GM23248 (cell line): ENCODE measurements at places on chromosomes 2 and 18. TPM values are rescaled to one million over a fixed set of nuclear protein-coding genes. Genes with fewer than 3 reads are reported as not detected.

INO80D gene
- polyA plus RNA-seq: 3.0 and 3.4 TPM in 2 replicates

GRCh38 chr2:120856421-120856862, 120.8 kb downstream of the GLI2 start:
- DNase-seq: peak; percentile 62
- no peak overlapping the region for H3K4me3 ChIP-seq
- H3K27me3 ChIP-seq: no peaks in the 10 kb centered on the region
- peaks cover 6% of the 10 kb centered on the region; the same call in 1 of the 2 replicates for H3K4me1 ChIP-seq
- no peak overlapping the region for H3K27ac ChIP-seq

TBR1 gene
- polyA plus RNA-seq: not detected in 2 replicates

DNA sequence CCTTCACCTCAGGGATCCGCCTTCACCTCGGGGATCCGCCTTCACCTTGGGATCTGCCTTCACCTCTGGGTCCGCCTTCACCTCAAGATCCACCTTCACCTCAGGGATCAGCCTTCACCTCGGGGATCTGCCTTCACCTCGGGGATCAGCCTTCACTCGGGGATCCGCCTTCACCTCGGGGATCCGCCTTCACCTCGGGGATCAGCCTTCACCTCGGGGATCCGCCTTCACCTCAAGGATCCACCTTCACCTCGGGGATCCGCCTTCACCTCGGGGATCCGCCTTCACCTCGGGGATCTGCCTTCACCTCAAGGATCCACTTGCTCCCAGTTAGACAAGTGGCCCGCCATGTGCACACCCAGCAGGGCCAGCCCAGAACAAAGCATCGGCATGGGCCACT, 7.3 kb downstream of the KIF1A start:
- H3K4me3 ChIP-seq: no peak overlapping the region
- no peaks in the 10 kb centered on the region for H3K36me3 ChIP-seq

GRCh38 chr2:163799807-163800206, 64.0 kb upstream of the FIGN start:
- no peak overlapping the region for H3K4me3 ChIP-seq
- no peaks in the 10 kb centered on the region for H3K36me3 ChIP-seq
- DNase-seq: no peak
- H3K4me1 ChIP-seq: no peaks in the 10 kb centered on the region; the same call in 1 of the 2 replicates
- H3K27ac ChIP-seq: no peak overlapping the region

CYP27C1 gene
- 0.70 and 0.73 TPM in 2 replicates for polyA plus RNA-seq

DNA sequence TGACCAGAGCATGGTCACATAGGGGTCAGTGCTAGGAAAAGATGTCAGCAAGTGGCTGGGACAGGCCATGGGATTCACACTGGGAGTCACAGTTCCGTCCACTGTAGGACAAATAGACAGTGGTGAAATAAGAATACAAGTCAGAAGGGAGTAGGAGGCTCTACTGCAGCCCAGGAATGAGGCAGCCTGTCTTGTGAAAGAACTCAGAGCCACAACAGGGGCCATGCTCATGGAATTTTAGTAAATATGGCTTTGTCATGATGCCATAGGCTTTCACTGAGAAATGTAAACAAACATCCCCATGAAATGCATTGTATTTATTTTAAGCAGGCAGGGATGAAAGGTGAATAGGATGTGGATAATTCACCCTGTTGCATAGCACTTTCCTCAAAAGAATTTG, 504.3 kb downstream of the SOX11 start:
- H3K4me3 ChIP-seq: no peak overlapping the region
- H3K27ac ChIP-seq: no peak overlapping the region
- no peaks in the 10 kb centered on the region for H3K4me1 ChIP-seq
- H3K27me3 ChIP-seq: no peaks in the 10 kb centered on the region
- no peaks in the 10 kb centered on the region for H3K36me3 ChIP-seq

HOXD8 gene
- 18.0 and 19.7 TPM in 2 replicates for polyA plus RNA-seq

DNA sequence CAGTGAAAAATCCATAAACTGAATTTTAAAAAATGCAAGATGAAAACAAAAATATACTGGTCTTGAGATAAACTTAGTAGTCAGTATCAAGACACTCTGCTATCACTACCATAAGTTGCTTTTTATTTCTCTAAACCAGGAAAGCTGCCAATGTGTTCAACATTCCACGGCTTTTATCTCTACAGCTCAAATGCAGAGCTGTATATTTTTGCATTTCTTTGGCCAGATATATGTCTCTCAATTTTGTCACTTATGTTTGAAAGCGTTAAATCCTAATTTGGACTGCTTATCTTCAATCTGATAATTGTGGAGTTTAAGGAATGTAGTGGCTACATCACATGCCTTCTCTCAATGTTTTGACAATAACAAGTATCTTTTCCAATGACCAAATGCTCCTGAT, 609.5 kb downstream of the EPHA4 start:
- H3K36me3 ChIP-seq: no peaks in the 10 kb centered on the region
- no peak overlapping the region for H3K4me3 ChIP-seq
- H3K27me3 ChIP-seq: 0 out of 2 replicates have a peak, but pooled peaks cover 5% of the 10 kb centered on the region
- peaks cover 9% of the 10 kb centered on the region for H3K4me1 ChIP-seq

- no peak overlapping the region for H3K27ac ChIP-seq
- H3K4me1 ChIP-seq: peaks cover 40% of the 10 kb centered on the region
- H3K4me3 ChIP-seq: no peak overlapping the region
- H3K27me3 ChIP-seq: no peaks in the 10 kb centered on the region
- peak; percentile 38 for DNase-seq
- H3K36me3 ChIP-seq: no peaks in the 10 kb centered on the region
These were observed 128.0 kb downstream of the OLA1 start for GRCh38 chr2:174120346-174120745.

GRCh38 chr2:139067072-139067471, 286.9 kb upstream of the NXPH2 start:
- no peaks in the 10 kb centered on the region for H3K27me3 ChIP-seq
- no peak overlapping the region for H3K27ac ChIP-seq
- no peak overlapping the region for H3K4me3 ChIP-seq

DNA sequence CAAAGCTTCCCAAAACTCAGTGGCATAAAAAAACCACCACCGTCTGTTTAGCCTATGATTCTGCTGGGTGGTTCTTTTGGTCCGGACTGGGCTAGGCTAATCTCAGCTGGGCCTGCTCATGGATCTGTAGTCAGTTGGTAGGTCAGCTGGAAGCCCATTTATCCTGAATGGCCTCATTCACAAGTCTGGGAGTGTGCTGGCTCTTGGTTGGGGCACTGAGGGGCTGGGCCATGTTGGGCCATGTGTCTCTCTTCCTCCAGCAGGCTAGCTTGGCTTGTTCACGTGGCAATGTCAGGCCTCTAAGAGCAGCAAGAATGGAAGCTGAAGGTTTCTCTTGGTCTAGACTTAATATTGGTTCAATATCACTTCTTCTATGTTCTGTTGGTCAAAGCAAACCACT, 95.7 kb upstream of the HS6ST1 start:
- no peak for DNase-seq
- H3K27me3 ChIP-seq: no peaks in the 10 kb centered on the region
- H3K36me3 ChIP-seq: no peaks in the 10 kb centered on the region
- H3K4me3 ChIP-seq: no peak overlapping the region

DNA sequence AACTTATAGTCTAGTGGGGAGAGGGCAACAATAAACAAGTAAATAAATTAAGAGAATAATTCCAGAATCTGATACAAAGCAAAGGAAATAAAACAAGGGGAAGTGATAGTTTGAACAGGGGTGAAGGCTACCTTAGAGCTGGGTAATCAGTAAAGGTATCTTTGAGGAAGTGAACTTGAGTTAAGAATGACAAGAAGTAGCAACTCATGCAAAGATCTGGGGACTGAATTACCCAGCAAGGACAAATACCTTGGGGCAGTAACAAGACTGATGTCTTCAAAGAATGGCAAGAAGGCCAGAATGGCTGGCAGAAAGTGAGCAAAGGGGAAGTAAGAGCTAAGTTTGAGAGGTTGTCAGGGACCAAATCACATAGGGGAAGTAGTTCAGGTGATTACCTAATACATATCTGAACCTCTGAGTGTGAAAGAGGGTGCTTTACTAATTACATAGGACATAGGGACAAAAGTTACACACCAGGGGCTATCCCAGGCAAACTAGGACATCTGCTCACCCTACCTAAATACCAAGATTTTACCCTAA, 244.6 kb upstream of the HNRNPA3 start:
- no peaks in the 10 kb centered on the region for H3K36me3 ChIP-seq
- H3K27me3 ChIP-seq: peaks cover 3% of the 10 kb centered on the region; the same call in 1 of the 2 replicates
- H3K4me3 ChIP-seq: no peak overlapping the region
- no peak overlapping the region for H3K27ac ChIP-seq
- DNase-seq: no peak

NAT8 gene
- not detected in 2 replicates for polyA plus RNA-seq

DNA sequence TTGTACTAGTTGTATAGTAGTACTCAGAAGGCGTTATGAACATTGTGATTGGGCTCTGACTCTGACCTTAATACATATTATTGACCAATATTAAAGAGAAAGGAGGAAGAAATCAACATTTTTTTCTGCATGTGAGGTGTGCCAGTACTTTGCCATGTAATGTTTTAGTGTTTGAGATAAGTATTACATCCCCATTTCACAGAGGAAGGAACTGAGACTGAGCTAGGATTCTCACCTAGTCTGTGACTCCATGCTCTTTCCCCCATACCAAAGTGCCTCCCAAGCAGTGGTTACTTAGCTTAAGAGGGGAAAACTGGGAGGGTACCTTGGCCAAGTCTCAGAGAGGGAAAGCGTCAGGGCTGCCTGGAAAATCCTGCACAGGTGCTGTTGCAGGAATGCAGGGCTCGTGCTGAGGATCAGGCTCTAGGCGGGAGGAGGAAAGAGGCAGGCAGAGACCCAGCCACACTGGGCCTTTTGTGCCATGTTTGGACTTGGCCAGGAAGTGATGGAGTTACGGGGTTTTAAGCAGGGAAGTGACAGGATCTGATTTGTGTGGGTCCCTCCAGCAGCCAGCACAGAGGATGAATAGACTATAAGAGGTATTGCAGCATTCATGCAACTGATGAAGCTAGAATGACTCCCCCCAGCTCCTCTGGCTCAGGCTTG, 1.7 kb downstream of the PNKD start:
- DNase-seq: peak; percentile 27
- peak overlapping the region; percentile 43; the same call in 1 of the 2 replicates for H3K27ac ChIP-seq
- no peaks in the 10 kb centered on the region for H3K27me3 ChIP-seq

KYNU gene
- 0.15 TPM in 1 of 2 replicates, not detected in the other for polyA plus RNA-seq

DNA sequence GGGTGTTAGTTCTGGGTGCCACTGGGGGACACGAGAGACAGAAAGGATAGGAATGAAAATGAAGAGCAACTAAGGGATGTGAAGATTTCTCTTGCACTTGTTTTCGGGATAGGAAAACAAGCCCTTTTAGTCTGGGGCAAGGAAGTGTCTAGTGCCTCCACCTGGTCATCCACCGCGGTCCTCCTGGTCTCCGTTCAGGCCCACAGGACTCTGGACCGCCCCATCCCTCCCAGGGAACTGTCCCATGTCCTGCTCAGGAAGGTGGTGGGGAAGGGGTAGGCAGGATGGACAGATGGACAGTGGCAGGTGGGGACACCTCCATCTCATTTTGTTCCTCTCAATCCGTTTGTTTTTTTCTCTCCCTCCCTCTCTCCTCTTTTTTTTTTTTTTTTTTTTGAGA, 45.9 kb downstream of the AGAP1 start:
- H3K4me1 ChIP-seq: peaks cover 6% of the 10 kb centered on the region; the same call in 1 of the 2 replicates
- no peak overlapping the region for H3K27ac ChIP-seq
- no peak overlapping the region for H3K4me3 ChIP-seq
- DNase-seq: no peak

CKAP2L gene
- 9.0 and 10.9 TPM in 2 replicates for polyA plus RNA-seq

GCKR gene
- 0.59 and 0.71 TPM in 2 replicates for polyA plus RNA-seq

- H3K4me3 ChIP-seq: no peak overlapping the region
- H3K4me1 ChIP-seq: no peaks in the 10 kb centered on the region
- no peaks in the 10 kb centered on the region for H3K36me3 ChIP-seq
- DNase-seq: peak; percentile 3
These were observed 793.7 kb upstream of the FANCL start for GRCh38 chr2:59034837-59035236.

NOL4 gene
- polyA plus RNA-seq: not detected in 2 replicates

DNA sequence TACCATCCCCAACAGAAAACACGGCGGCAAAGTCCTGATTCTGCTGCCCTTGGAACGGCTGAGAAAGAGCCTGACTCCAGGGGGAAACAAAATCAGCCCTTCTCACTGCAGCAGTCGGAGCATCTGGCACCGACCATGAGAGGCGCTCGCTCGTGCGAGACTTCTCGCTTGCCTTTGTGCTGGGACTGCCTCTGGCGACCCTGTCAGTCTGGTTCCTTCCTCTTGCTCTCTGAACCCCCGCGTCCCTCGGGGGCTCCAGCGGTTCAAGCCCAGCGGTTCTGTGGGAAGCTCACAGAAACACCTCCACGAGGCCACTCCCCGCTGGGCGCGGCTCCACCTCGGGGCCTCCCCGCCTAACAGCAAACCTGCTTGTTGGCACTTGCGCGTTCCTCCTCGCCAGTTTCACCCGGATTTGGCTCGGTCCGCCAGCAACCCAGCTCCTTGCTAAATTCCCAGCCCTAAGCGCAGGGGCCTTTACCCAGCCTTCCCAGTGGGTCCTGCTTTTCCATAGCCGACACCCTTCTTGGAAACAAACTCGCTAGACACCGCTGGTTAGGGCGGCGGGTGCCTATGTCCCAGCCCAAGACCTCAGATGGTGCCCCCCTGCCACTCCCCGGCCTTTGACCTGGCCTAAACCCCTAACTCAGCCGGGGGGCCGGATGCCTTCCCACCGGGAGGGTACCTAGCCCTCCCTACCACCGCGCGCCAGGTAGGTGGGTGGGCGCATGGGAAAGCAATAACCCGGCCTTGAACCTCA, 2.2 kb downstream of the RND3 start:
- H3K4me1 ChIP-seq: peaks cover 46% of the 10 kb centered on the region
- H3K27ac ChIP-seq: peak overlapping the region; percentile 95
- H3K4me3 ChIP-seq: peak overlapping the region; percentile 92
- peaks cover 54% of the 10 kb centered on the region for H3K36me3 ChIP-seq
- H3K27me3 ChIP-seq: no peaks in the 10 kb centered on the region

LOXL3 gene
- polyA plus RNA-seq: 55.2 and 57.2 TPM in 2 replicates

GRCh38 chr2:190964170-190964795, 49.7 kb downstream of the STAT1 start:
- DNase-seq: no peak
- H3K36me3 ChIP-seq: peaks cover 75% of the 10 kb centered on the region
- no peaks in the 10 kb centered on the region for H3K27me3 ChIP-seq
- no peak overlapping the region for H3K4me3 ChIP-seq

CDH20 gene
- polyA plus RNA-seq: 0.13 TPM in 1 of 2 replicates, not detected in the other
